T-cell (primary cell): ENCODE measurements at places on chromosomes 7 and 10. TPM values are rescaled to one million over a fixed set of nuclear protein-coding genes. Genes with fewer than 3 reads are reported as not detected.
A peak's percentile ranks its signal among the peaks of the same experiment; 100 is the strongest.

ZCWPW1 gene
- 6.9 TPM for total RNA-seq

ZNF479 gene
- total RNA-seq: not detected

CYP2C8 gene
- total RNA-seq: 0.55 TPM

C10orf67 gene
- total RNA-seq: 0.13 TPM

RTKN2 gene
- 10.7 TPM for total RNA-seq

AGBL3 gene
- 3.5 TPM for total RNA-seq

TRIM50 gene
- total RNA-seq: not detected

PMS2 gene
- total RNA-seq: 13.5 TPM

- no peak overlapping the region for H3K4me3 ChIP-seq
- H3K4me1 ChIP-seq: no peaks in the 10 kb centered on the region
- DNase-seq: no peak
- no peaks in the 10 kb centered on the region for H3K36me3 ChIP-seq
Observed at GRCh38 chr7:65444205-65444842, 70.7 kb downstream of the ZNF92 start.

- H3K4me3 ChIP-seq: no peak overlapping the region
- no peaks in the 10 kb centered on the region for H3K36me3 ChIP-seq
- H3K27ac ChIP-seq: no peak overlapping the region
- DNase-seq: no peak
- H3K4me1 ChIP-seq: no peaks in the 10 kb centered on the region
Observed at GRCh38 chr7:69617364-69617763, 19.1 kb downstream of the AUTS2 start.

- no peak for DNase-seq
- no peak overlapping the region for H3K27ac ChIP-seq
- no peak overlapping the region for H3K4me3 ChIP-seq
- no peaks in the 10 kb centered on the region for H3K27me3 ChIP-seq
Observed at GRCh38 chr10:81026591-81026990, 488.9 kb downstream of the SH2D4B start.

GRCh38 chr10:18540195-18540594 is 111.2 kb downstream of the NSUN6 start:
- no peaks in the 10 kb centered on the region for H3K4me1 ChIP-seq
- H3K4me3 ChIP-seq: no peak overlapping the region
- H3K27me3 ChIP-seq: no peaks in the 10 kb centered on the region
- peaks cover 7% of the 10 kb centered on the region for H3K36me3 ChIP-seq
- H3K27ac ChIP-seq: no peak overlapping the region

GRCh38 chr10:112307358-112308124 is 24.3 kb downstream of the TECTB start:
- H3K27me3 ChIP-seq: no peaks in the 10 kb centered on the region
- no peak overlapping the region for H3K4me3 ChIP-seq
- H3K27ac ChIP-seq: no peak overlapping the region
- DNase-seq: peak; percentile 5
- H3K4me1 ChIP-seq: no peaks in the 10 kb centered on the region
- H3K36me3 ChIP-seq: no peaks in the 10 kb centered on the region

DNA sequence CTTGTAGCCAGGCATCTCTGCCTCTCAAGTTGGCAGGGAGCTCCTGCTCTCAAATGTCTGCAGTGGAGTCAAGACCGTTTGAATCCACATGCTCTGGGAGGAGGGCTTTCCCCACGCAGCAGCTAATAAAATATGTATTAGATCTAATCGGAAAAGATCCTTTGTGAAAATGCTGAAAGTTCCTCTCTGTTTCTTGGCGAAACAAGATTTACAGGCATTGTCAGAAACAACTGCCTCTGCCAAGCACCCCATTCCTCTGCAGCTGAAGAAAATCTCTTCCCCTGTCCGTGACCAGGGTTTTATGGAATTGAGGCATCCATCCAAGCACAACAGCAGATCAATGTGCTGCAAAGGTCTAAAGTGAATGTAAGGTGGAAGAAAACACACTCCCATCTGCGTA is 165.8 kb downstream of the TCERG1L start:
- no peak overlapping the region for H3K4me3 ChIP-seq
- no peaks in the 10 kb centered on the region for H3K4me1 ChIP-seq
- no peak for DNase-seq
- H3K27me3 ChIP-seq: peaks cover 3% of the 10 kb centered on the region

- no peaks in the 10 kb centered on the region for H3K36me3 ChIP-seq
- H3K4me1 ChIP-seq: no peaks in the 10 kb centered on the region
Observed at GRCh38 chr7:20894806-20895205, 108.1 kb upstream of the SP8 start.

DNA sequence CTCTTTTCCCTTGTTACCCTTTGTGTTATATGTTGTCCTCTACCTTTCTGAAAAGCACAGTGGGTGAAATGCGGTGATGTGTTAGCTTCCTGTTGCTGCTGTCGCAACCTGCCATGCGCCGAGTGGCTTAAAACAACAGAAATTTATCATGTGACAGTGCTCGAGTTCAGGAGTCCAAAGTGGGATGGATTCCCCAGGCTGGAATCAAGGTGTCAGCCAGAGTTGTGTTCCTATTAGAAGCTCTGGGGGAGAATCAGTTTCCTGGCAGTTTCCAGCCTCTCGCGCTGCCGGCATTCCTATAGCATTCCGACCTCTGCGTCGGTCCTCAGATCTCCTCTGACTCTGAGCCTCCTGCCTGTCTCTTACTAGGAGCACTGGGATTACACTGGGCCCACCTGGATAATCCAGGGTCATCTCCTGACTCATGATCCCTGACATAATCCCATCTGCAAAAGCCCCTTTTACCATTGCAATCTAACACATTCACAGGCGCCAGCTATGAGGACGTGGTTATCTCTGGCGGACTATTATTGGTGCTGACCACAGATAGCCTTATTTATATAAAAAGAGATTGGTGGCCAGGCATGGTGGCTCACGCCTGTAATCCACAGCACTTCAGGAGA is 207.5 kb downstream of the CUX1 start:
- no peak for DNase-seq
- H3K4me3 ChIP-seq: no peak overlapping the region
- no peaks in the 10 kb centered on the region for H3K27me3 ChIP-seq
- H3K36me3 ChIP-seq: no peaks in the 10 kb centered on the region

DNA sequence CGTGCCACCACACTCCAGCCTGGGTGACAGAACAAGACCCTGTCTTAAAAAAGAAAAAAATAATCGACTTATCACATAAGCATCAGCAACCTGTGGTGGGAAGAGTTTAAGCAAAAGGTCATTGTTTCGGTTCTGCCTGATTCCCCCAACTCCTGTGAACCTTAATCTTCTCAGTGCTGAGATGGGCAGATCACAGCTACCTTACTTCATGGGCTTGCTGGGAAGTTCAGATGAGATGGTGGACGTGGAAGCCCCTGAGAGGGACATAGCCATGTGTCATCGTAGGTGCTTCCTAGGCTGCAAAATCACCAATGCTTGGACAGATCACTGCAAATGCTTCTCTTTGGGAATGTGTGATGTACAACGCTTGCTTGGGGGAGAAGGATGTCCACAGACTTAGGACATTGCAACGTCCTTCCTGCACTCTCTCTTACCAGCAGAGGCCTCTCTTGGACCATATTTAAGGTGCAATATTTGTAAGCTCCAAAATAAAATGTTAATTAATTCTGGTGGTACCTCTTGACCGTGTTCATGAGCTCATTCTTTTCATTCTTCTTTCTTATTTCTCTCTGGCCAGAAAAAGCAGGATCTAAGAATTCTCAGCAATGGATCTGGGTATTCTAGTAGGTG is 8.6 kb downstream of the GJD4 start:
- H3K27ac ChIP-seq: no peak overlapping the region
- peaks cover 32% of the 10 kb centered on the region for H3K27me3 ChIP-seq
- DNase-seq: no peak
- H3K36me3 ChIP-seq: no peaks in the 10 kb centered on the region
- H3K4me1 ChIP-seq: no peaks in the 10 kb centered on the region

DNA sequence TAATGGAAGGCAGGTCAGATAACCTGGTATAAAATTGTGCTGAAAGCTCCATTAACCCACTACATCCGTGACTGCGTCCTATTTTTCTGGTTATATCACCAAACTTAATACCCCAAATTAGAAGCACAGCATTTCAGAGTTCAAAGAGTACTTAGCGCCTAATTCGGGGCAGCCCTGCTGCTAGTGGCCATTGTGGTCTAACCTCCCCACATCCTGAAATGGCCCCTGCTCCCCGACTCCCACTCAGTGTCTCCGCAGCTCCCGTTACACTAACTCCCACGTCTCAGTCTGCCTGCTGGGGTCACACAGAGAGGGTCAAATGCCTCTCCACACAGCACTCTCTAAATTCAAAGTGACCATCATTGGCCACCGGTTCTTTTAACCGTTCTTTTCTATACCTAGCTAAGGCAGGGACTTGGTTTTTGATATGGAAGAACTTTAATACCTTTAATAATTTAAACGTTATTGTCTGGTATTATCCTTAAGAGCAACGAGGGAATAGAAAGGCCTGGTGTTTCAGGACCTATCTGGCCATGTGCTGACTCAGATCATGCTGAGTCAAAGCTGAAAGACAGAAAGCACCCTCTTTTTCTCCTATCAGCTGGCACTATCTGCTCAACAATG is 117.1 kb downstream of the KMT2E start:
- H3K36me3 ChIP-seq: peaks cover 64% of the 10 kb centered on the region
- H3K27me3 ChIP-seq: no peaks in the 10 kb centered on the region
- no peak for DNase-seq
- no peak overlapping the region for H3K4me3 ChIP-seq
- no peak overlapping the region for H3K27ac ChIP-seq

- no peaks in the 10 kb centered on the region for H3K27me3 ChIP-seq
- peaks cover 69% of the 10 kb centered on the region for H3K36me3 ChIP-seq
- H3K4me3 ChIP-seq: no peak overlapping the region
- DNase-seq: no peak
- H3K27ac ChIP-seq: no peak overlapping the region
Observed at GRCh38 chr7:44565795-44566559, 7.7 kb downstream of the DDX56 start.

DNA sequence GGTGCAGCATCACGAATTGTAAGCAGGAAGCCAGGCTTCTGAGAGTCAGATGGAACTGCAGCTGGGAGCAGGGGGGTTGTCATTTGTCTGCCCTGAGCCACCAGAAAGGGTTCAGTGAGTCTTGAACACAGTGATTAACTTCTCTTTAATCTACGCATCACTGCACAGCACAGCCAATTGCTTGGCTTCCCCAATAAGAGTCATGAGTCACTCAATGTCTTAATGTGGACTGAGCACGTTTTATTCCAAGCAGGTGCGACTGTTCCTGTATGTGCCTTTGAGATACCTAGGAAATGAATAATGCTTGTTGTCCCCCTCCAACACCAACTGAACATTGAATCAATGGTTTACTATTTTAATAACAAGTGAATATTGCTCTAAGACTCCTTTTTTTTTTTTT is 26.0 kb upstream of the PLEKHA1 start:
- no peak for DNase-seq
- H3K4me3 ChIP-seq: no peak overlapping the region
- no peak overlapping the region for H3K27ac ChIP-seq
- no peaks in the 10 kb centered on the region for H3K27me3 ChIP-seq

- H3K36me3 ChIP-seq: no peaks in the 10 kb centered on the region
- no peak for DNase-seq
Observed at GRCh38 chr7:129617652-129618051, 6.1 kb downstream of the NRF1 start.

DNA sequence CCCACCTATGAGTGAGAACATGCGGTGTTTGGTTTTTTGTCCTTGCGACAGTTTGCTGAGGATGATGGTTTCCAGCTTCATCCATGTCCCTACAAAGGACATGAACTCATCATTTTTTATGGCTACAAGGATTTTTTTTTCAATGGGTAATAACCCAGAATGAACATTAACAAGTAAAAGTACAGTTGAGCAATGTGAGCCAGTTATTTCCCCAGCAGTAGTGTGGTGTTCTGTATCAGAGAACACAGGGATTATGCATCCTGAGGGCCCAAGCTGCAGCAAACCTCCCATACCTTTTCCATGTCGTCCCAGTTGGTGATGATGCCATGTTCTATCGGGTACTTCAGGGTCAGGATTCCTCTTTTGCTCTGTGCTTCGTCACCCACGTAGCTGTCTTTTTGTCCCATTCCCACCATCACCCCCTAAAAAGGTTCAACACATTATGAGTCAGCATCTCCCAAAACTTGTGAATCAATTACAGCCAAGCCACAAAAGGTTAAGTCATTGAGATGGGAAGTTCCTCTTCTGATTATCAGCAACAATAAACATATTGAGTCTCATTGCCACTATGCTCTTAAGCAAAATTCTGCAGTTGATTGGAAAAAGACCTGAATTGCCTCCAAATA is 5.5 kb downstream of the ACTA2 start:
- no peaks in the 10 kb centered on the region for H3K36me3 ChIP-seq
- H3K27ac ChIP-seq: no peak overlapping the region
- H3K27me3 ChIP-seq: no peaks in the 10 kb centered on the region
- no peak overlapping the region for H3K4me3 ChIP-seq
- DNase-seq: no peak
- H3K4me1 ChIP-seq: peaks cover 3% of the 10 kb centered on the region

DNA sequence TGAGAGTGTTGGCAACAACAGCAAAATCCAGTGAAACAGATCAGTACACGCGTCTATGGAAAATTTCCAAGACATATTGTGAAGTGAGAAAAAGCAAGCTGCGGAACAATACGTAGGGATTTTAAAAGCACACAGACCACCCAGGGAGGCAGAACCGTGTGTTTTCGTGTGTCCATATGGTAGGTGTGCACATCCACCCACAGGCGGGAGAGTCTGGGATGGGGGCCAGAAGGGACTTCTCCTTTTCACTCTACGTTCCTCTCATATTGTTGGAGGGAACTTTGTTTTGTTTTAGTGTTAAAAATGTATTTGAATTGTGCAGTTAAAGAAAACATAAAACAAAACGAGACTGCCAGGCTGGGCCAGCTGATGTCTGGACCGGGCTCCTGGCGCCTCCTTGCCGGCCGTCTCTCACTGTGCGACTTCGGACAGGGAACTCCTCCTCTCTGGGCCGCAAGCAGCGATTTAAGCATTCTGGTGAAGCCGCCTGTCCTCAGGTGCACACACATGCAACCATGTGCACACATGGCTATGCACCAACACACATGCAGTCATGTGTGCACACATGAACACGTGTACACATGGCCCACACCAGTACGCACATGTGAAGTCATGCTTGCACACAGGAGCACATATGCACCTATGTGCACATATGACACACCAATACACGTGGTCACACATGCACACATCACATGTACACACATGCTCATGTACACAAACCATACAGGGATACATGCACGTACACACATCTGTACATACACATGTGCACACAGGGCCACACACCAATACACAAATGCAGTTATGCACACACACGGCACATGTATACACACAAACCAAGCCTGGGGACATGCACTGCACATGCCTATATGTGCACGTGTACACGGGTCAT is 141.1 kb downstream of the ELFN1 start:
- H3K36me3 ChIP-seq: peaks cover 9% of the 10 kb centered on the region
- H3K4me3 ChIP-seq: no peak overlapping the region
- H3K27ac ChIP-seq: no peak overlapping the region
- no peaks in the 10 kb centered on the region for H3K27me3 ChIP-seq
- DNase-seq: no peak
- no peaks in the 10 kb centered on the region for H3K4me1 ChIP-seq

- no peak overlapping the region for H3K27ac ChIP-seq
- H3K27me3 ChIP-seq: peaks cover 7% of the 10 kb centered on the region
- H3K36me3 ChIP-seq: no peaks in the 10 kb centered on the region
Observed at GRCh38 chr10:11381023-11381422, 230.4 kb downstream of the USP6NL start.
